ENCODE measurements at places on chromosomes 2 and 18. TPM values are rescaled to one million over a fixed set of nuclear protein-coding genes. Genes with fewer than 3 reads are reported as not detected.

EPB41L3 gene
- total RNA-seq = 20.1 TPM

RAD51AP2 gene
- total RNA-seq = 0.30 TPM

MBP gene
- 19.6 TPM for total RNA-seq

FECH gene
- 21.8 TPM for total RNA-seq

C2orf72 gene
- total RNA-seq = 1.3 TPM

BOK gene
- total RNA-seq = 37.4 TPM

IL36B gene
- total RNA-seq = not detected

GRHL1 gene
- total RNA-seq = 4.7 TPM

LGALSL gene
- 26.5 TPM for total RNA-seq

BUB1 gene
- total RNA-seq = 115 TPM

AKAIN1 gene
- total RNA-seq = not detected

Data from WTC11 (cell line).